CD4-positive, CD25-positive, alpha-beta regulatory T cell (primary cell): ENCODE measurements at places on chromosomes 2 and 18. TPM values are rescaled to one million over a fixed set of nuclear protein-coding genes. Genes with fewer than 3 reads are reported as not detected.

- H3K4me1 ChIP-seq: no peaks in the 10 kb centered on the region
- no peak for DNase-seq
Observed at GRCh38 chr18:29512203-29512602, 1335.3 kb upstream of the CDH2 start.

GRCh38 chr18:68721681-68722583 is 7.0 kb upstream of the TMX3 start:
- H3K27ac ChIP-seq: peak overlapping the region; percentile 11
- peak overlapping the region; percentile 74 for H3K4me3 ChIP-seq
- no peaks in the 10 kb centered on the region for H3K36me3 ChIP-seq

- DNase-seq: no peak
- no peaks in the 10 kb centered on the region for H3K27me3 ChIP-seq
- H3K36me3 ChIP-seq: peaks cover 28% of the 10 kb centered on the region
- no peak overlapping the region for H3K4me3 ChIP-seq
- no peak overlapping the region for H3K27ac ChIP-seq
Observed at GRCh38 chr2:43400508-43400907, 174.1 kb upstream of the ZFP36L2 start.

HOXD3 gene
- not detected for total RNA-seq

- H3K27me3 ChIP-seq: no peaks in the 10 kb centered on the region
- no peak for DNase-seq
- no peak overlapping the region for H3K4me3 ChIP-seq
- H3K27ac ChIP-seq: no peak overlapping the region
Observed at GRCh38 chr18:43664487-43665008, 387.3 kb upstream of the SYT4 start.

- peaks cover 65% of the 10 kb centered on the region for H3K36me3 ChIP-seq
- no peaks in the 10 kb centered on the region for H3K4me1 ChIP-seq
- no peaks in the 10 kb centered on the region for H3K27me3 ChIP-seq
- no peak overlapping the region for H3K4me3 ChIP-seq
Observed at GRCh38 chr2:63882395-63883105, 40.9 kb downstream of the UGP2 start.

PRKAG3 gene
- not detected for total RNA-seq

GRCh38 chr2:137178951-137179377 is 413.6 kb downstream of the THSD7B start:
- DNase-seq: no peak
- no peaks in the 10 kb centered on the region for H3K4me1 ChIP-seq
- no peaks in the 10 kb centered on the region for H3K36me3 ChIP-seq
- no peak overlapping the region for H3K4me3 ChIP-seq
- H3K27ac ChIP-seq: no peak overlapping the region
- H3K27me3 ChIP-seq: no peaks in the 10 kb centered on the region

DNA sequence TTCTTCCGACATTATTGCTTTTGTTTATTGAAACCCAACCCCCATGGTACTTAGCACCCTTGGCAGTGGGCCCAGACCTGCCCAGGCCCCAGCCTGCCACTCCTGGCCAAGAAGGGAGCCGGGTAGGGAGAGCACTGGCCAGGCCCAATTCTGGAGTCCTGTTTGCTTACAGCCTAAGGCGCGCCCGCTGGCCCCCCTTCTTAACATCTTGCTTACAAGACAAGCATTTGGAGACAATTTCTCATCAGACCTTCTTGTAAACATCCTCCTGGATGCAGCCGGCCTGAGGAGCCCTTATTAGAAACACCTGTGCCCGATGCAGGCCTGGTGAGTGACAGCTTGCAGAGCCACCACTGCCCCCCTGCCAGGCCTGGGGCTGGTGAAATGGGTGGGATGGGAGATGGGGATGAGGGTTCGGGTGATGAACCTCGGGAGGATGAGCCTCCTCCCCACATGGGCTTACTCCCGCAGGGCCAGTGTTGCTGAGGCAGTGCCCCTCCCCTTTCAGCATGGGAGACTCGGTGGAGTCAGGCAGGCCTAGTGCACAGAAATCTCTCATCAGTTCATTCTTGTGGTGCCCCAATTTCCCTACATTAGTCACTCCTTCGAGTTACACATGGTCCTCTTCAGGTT is 217.5 kb downstream of the CYP26B1 start:
- DNase-seq: no peak
- H3K36me3 ChIP-seq: no peaks in the 10 kb centered on the region
- H3K27me3 ChIP-seq: no peaks in the 10 kb centered on the region
- H3K4me3 ChIP-seq: no peak overlapping the region
- no peaks in the 10 kb centered on the region for H3K4me1 ChIP-seq
- H3K27ac ChIP-seq: no peak overlapping the region

RESP18 gene
- not detected for total RNA-seq

CSRNP3 gene
- total RNA-seq: not detected

GRCh38 chr2:157415591-157416101 is 28.2 kb downstream of the CYTIP start:
- no peak for DNase-seq
- no peaks in the 10 kb centered on the region for H3K27me3 ChIP-seq
- peak overlapping the region; percentile 92 for H3K27ac ChIP-seq
- H3K4me3 ChIP-seq: peak overlapping the region; percentile 81
- peaks cover 98% of the 10 kb centered on the region for H3K4me1 ChIP-seq
- H3K36me3 ChIP-seq: peaks cover 62% of the 10 kb centered on the region

GRCh38 chr2:67955748-67956603 is 106.8 kb downstream of the C1D start:
- H3K27me3 ChIP-seq: peaks cover 3% of the 10 kb centered on the region
- DNase-seq: no peak
- H3K27ac ChIP-seq: no peak overlapping the region
- H3K36me3 ChIP-seq: no peaks in the 10 kb centered on the region

DNA sequence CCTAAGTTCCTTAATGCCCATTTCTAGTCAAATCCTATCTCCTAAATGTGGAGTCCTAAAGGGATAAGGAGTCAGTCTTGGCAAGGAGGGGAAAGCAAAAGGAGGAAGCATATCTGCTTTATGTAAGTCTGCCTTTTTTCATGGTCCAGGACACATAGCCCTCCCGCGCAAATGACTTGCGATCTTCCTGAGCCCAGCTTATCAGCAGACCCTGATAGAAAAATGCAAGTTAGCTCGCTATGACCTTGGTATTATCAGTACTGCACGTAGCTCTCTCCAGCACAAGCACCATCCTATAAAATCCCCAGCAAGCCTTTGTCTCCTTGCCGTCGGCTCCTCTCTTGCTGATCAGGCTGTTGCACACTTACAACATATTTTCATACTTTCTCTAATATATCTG is 281.4 kb upstream of the KCNH7 start:
- no peak overlapping the region for H3K27ac ChIP-seq
- H3K4me1 ChIP-seq: no peaks in the 10 kb centered on the region
- no peak overlapping the region for H3K4me3 ChIP-seq

DNA sequence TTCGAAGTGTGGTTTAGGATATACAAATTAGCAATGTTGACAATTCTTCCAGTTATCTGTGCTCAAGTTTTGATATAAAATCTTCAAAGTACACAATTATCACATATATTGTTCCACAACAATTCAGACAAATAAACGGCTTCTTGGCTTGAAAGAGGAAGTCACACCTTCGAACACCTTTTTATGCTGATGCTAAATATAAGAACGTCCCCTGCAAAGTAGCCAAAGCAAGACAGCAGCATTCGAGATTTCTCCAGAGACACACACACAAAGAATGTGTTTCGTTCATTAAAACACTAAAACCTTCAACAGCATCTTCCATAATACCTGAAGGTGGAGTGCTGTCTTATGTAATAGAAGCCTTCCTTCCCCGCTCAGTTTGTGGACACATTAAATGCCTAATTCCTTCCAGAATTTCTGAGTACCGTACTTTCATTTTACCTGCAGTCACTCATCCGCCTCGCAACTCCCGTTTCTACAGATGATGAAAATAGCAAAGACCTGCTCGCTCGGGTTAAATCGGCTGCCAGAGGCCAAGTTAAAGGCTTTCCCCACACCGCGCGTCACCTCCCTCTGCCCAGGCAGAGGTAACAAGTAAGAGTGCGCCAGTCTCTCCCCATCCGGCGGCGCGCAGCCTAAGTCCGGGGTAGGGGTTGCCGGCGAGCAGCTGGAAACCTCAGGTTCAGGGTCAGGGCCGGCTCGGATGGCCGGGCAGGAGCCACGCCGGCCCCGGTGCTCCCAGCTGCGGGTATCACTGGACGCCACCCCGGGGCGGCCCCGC is 847 bp downstream of the SERPINE2 start:
- peak overlapping the region; percentile 82 for H3K4me3 ChIP-seq
- H3K36me3 ChIP-seq: no peaks in the 10 kb centered on the region
- no peak overlapping the region for H3K27ac ChIP-seq
- H3K4me1 ChIP-seq: peaks cover 12% of the 10 kb centered on the region
